ENCODE measurements at places on chromosomes 1 and 21.

DNA sequence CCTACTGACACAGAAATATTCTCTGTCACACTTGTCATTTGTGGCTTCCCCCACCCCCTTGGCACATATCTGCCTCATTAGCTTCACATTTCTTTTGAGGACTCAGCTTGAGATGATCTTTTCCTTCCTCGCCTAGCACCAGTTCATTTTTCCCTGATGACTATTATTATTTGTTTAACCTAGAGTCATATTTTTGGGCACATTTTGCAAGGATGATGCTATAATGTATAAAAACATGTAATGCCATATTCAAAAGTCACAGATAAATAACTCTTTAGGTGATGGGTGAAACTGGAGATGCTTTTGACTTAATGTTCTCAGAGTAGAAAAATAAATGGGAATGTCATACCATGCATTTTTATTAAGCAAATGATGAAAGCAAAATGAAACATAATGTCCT lies 202.7 kb downstream of the BACH1 start:
- peak; percentile 72 for DNase-seq

DNA sequence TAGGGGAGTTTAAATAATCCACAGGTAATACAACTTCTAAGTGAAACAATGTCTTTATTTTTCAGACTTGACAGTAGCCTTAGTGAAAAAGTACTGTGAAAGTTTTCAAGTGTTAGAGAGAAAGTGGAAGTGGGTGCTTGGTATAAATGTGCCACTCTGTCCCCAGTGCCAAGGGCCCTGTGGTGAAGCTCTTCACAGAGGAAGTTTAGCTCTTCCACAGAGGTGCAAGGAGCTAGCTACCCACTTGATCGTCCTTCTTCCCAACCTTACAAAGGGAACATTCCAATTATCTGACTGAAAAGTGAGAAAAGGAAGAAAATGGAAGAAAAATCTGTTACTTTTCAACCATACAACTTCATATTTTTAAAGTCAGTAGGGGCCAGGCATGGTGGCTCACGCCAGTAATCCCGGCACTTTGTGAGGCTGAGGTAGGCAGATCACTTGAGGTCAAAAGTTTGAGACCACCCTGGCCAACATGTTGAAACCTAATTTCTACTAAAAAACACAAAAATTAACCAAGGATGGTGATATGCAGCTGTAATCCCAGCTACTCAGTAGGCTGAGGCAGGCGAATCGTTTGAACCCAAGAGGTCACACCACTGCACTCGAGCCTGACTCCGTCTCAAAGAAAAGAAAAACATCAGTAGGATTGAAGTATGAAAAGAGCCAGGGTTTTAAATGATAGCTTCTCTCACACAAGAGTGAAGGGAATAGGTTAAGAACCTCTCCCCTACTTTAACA lies 41.0 kb upstream of the PTPRC start:
- no peak for DNase-seq

GRCh38 chr1:220748089-220748934 lies at the start of gene MTARC2:
Gene MTARC2 (plus strand): TSS chr1:220748322. CDS start chr1:220748532, 210 bp downstream.
- peak; percentile 73 for DNase-seq

- peak; percentile 95 for DNase-seq
These were observed 58.0 kb downstream of the NGF start for GRCh38 chr1:115280064-115280463.

DNA sequence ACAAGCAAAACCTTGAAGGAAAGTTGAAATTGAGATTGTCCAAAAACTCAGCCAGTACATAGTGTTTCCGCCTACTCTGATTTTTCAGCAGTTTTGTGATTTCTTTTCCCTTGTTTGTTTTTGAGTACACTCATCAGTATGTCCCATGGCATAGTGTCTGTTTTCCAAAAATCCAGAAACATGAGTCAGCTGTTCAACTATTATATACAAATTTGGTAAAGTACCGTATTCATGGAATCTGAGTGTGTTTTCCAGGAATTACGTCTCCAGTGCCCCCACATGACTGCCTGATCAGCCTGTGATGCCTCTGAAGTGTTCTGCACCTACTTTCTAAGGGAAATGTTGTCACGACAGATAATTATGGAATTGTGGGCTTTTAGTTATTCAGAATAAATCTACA lies 186.8 kb downstream of the LTN1 start:
- DNase-seq, result peak; percentile 97

DNA sequence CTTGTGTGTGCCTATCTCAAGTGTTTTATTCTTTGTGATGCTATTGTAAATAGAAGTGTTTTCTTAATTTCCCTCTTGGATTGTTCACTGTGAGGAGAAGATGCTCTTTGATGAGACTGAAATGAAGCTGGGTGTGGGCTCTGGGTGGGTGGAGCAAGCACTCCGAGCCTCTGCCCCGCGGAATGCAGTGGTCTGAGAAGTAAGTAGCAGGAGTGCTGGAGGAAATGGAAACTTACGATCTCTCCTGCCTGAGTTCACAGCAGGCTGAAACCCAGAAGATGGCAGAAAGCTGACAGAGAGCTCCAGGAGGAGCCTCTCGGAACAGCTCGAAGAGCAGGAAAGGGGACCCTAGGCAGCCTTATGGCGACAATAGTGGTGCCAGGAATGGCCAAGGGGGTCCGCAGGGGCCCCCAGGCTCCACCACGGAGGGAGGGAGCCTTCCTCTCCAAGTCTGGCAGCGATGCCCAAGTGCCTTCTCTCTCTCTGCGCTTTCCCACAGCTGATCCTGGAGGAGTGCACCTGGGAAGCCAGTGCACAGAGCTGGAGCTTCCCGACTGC lies 126.8 kb upstream of the COL6A1 start:
- DNase-seq, result no peak

GRCh38 chr1:206873603-206874188 lies 8.3 kb downstream of the IL20 start:
- no peak for DNase-seq

- no peak for DNase-seq
These were observed 38.4 kb downstream of the PIK3CD start for GRCh38 chr1:9689971-9690381.

GRCh38 chr1:153936011-153936802 lies 10.3 kb downstream of the DENND4B start:
- no peak for DNase-seq

DNA sequence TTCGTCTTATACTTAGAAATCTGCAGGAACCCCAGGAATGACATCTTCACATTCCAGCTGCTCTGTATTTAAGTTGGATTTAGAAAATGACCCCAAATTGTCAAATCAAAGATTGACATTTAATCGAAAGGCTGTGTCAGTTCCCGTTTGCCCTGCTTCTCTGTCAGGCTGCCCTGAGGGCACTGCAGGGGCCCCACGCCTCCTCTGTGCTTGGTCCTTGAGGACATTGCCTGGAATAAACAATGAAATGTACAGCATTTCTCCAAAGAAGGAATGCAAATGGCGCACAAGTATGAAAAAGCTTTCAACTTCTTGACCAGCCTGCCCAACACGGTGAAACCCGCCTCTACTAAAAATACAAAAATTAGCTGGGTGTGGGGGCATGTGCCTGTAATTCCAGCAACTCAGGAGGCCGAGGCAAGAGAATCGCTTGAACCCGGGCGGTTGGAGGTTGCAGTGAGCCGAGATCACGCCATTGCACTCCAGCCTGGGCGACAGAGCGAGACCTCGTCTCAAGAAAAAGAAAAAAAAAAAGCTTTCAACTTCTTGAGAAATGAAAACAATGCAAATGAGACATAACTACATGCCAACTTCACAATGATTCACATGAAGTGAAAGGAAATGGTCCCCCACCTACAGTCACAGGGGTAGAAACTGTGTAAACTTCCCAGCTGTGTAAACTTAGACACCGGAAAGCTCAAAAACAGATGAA lies 3.0 kb downstream of the TMPRSS3 start:
- DNase-seq, result no peak

DNA sequence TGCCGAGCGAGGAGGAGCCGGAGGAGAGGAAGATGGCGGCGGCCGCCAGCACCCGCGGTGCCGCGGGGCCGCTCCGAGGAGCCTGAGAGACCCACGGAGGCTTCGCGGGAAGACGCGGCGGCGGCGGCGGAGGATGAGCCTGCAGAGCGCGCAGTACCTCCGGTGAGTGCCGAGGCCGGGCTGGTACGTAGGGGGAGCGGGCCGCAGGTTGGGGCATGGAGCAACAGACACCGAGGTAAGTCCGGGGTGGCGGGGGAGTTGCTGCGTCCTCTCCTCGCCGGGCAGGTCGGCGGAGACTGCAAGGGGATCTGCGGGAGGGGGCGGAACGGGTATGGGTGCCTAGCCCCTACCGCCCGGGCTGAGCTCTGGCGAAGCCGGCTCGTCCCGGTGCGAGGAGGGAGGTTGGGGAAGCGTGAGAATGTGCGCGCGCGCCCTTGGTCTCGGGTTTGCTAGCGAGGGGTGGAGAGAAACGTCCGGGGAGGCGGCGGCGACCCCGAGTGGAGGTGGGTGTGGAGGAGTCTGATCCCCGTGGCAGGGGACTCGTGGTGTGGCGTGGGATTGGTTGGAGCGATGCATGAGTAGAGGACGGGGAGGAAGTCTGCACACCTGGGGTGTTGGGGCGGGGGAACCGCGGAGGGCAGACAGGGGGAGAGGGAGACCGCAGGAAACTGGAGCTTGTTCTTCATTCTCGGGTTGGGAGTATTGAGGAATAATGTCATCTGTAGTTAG lies at the start of gene SMG7:
Gene SMG7 (plus strand): TSS at position 12 of the 729 bp plus-strand sequence. CDS start 122 bp downstream, at position 134.
- peak; percentile 7 for DNase-seq

DNA sequence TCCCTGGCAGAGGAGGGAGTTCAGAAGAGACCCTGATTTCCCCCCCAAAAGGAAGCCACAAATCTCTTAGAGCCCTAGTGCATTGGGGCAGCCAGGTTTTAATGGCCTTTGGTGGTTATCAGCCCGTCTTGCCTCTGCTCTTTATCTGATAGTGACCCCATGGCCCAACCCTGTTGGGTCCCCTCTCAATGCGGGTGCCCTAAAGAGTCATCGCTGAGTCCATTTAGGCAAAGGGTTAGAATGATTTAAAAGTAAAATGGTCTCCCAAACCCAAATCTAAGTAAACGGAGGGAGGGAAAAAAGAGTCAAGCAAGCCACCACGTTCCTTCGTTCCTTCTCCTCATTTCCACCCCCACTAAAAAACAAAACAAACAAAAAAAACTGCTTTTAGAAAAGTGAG lies 164.0 kb downstream of the RUNX1 start:
- DNase-seq, result no peak

- DNase-seq, result no peak
These were observed 9.3 kb downstream of the ANKRD45 start for GRCh38 chr1:173660306-173660705.

- no peak for DNase-seq
These were observed 684 bp downstream of the ZBTB8B start for GRCh38 chr1:32465578-32465933.

Data from fibroblast of mammary gland (primary cell).